Stimulated activated CD8-positive, alpha-beta memory T cell treated with anti-CD3 and anti-CD28 coated beads, Interleukin-7, amount 100 ng/mL, for 1 hour (primary cell): ENCODE measurements at places on chromosomes 3 and 15.

DNA sequence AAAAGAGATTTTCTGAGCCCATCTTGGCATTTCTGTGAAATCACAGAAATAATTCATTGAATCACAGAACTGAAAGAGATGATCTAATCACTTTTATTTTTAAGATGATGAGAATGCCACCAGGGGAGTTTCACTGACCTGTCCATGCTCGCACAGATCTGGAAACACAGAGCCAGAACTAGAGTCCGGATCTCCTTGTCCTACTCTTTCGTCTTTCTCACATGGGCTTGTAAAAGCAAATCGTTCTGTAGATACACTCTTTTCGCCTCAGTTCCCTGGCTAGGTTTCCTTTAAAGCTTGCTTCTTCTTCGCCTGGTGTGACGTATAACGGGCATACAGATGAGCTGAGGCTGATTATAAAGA is 122.5 kb upstream of the SPRED1 start:
- DNase-seq, result no peak

DNA sequence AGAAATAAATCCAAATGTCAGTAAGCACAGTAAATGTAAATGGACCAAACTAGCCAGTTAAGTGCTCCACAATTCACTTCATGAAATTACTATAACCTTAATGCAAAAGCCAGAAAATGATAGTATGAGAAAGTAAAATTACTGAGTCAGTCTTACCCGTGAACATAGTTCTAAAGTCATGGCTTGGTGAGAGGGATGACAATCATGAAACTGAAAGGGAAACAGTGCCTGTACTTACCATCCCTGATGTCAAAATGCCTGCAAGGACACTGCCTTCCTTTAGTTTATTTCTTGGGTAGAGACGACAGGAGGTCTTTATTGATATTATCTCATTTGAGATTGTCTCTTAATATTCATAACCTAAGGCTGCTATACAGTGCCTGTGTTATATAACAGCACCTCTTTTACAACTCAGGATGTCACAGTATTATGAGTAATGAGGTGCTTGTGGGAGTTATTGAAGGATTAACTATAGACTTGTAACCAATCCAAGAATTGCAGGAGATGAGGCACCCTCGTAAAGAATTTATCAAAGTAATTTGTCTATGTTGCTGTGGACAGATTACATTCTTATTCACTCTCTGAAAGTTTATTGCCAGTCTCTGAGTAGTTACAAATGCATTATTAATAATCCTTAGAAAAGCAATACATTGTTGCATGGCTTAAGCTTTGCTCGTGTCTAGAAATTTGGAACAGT is 142.9 kb upstream of the BFSP2 start:
- DNase-seq, result no peak

GRCh38 chr15:91499774-91500383 is 353.6 kb upstream of the SLCO3A1 start:
- no peak for DNase-seq

DNA sequence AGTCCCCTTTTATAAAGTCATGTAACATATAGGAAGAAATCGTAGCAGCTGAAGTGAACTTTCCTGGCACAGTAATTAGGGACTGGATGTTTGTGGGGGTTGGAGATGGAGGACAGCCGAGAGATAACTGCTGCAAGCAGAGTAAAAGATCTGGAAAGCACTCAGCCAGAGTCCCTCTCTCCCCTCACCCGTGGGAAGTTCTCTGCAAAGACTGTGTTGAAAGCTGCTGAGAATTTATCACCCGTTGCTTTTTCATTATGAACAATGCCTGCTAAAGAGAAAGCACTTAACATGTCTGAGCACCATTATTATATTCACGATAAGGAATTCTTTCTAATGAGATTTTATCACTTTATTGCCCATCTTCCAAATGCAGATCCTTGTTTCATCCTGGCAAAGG is 248.8 kb downstream of the SHOX2 start:
- no peak for DNase-seq

DNA sequence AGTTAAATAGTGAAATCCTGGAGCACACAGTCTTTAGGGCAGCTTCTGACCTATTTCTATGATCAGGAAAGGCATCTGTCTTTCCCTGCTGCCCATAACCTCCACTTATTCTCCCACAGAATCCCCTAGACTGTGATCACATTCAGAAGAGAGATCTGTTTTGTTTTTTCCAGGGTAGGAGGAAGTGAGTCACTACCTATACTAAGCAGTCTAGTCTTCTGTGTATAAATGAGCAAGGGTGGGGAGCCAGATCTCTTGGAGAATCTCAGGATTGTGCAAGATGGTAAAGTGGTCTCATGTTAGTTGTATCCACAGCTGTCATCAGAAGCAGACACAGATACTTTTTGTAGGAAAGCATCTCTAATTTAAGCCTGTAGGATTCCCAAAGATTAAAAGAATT is 11.8 kb upstream of the FBXO22 start:
- DNase-seq, result no peak

DNA sequence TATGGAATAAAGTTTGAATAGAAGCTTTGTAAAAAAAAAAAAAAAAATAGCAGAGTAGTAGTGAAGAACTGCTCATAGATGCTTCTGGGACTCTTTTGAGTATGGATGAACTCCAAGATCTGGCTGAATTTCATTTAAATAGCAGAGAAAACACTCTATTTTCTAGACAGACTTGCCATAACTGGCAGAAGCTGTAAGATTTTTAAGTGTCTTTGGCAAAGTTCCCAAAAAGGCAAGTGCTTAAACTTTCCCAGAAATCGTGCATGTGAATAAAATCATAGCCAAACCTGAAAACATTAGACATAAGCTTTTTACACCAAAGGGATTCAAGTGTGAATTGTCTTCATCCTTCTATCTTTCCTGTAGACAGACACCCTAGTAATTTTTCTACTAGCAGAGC is 110.3 kb upstream of the MITF start:
- no peak for DNase-seq

- no peak for DNase-seq
Observed at GRCh38 chr15:31300981-31301672, 25.5 kb upstream of the KLF13 start.
